ENCODE measurements at places on chromosomes 7 and 10.

DNA sequence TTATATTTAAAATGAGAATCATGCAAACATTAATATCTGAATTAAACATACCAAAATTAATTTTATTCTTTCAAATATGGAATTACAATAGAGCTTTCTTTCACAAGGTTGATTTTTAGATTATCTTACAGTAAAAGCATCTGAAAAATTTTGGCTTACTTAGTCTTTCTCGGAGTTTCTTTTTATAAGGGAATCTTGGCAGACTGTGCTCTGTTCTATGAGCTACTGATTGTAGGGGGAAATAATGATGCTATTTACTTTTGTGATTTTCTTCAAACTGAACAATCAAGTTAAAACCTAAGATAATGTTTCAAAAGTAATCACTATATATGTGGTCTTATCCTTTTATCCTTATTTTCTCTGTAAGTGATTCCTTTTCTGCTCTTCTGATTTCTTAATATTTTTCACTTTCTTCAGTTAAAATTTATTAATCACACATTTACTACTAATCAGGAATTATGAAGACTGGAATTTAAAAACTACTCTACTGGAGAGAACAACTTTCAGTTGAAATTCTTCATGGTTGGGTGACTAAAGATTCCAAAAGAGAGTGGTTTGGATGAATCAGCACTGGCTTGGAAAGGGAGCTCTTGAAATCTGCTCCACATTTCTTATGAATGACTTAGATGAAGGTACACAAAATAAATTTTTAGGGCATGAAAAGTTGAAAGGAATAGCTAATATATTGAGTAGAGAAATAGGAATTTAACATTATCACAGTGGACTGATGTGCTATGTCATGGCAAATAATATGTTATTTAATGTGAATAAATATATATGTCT is 103.9 kb downstream of the PPP1R9A start:
- DNase-seq = no peak

DNA sequence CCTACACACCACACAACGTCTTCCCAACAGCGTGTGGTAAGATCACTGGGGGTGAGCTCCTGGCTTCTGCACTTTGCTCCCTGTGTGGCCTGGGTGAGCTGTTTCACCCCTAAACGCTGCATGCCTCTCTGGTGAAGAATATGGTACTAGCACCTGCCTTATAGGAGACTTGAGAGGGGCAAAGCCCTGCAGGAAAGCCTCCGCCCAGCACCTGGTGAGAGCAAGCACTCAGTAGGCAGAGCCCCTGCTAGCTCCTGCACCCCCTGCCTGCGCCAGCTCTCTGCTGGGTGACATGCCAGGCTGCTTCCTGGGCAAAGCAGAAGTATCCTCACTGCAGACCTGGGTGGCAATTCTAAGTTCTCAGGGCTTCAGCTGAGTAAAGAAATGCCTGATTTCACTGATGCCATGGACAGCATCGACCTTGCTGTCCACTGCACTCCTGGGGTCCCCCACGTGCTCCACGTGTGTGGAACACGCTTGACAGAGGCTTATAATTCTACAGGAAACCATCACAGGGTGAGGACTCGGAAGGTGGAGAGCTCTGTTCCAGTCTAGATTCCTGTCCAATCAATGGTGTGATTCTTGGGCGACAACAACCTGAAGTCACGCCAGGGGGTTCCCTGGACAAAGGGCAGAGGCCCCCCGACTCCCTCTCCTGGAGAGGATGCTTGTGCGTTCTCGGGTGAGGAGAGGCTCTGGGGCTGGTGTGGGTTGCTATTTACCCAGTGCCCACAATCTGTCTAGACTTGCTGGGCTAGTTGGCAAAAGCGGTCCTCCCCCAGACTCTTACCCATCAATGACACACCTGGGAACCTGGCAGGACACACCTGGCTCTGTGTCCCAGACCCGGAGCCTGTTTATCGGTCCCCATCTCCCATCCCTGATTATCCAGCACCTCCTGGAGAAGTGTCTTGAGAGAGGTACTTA is 5.0 kb upstream of the CALML5 start:
- no peak for DNase-seq

DNA sequence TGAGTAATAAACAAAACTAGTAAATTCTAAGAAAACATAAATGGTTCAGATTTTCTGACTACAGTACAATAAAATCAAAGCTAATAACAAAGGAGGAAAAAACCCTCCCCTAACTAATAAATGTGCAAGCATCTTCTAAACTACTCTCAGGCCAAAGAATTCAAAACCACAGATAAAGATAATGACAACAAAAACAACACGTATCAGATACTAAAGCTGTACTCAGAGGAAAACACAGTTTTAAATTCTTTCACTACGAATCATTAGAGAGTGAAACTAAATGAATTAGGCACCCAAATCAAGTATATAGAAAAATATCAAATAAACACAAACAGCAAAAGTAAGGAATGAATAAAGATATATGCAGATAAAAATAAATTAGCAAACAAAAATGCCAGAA is 200.9 kb downstream of the TEX36 start:
- no peak for DNase-seq

DNA sequence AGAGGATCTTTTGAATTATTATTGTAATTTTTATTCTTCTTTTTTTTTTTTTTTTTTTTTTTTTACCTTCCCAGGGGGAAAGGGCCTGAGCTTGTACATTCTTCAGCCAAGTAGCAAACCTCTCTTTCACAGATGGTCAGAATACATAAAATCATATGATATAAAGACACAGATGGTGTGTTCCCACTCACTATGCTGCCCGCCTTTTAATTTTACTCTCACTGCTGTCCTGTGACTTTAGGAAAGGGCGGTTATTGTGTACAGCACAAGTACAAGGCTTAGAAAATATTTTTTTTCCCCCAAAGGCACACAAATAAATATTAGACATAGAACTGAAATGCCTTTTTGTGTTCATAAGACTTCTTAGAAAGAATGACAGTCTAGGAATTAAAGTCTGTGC is 213.6 kb downstream of the RPS24 start:
- no peak for DNase-seq

Measured in stimulated activated CD4-positive, alpha-beta T cell treated with anti-CD3 and anti-CD28 coated beads, Interleukin-1b, Interleukin-23, amount 100 ng/mL, for 48 hours (primary cell).